Endothelial cell of umbilical vein (primary cell): ENCODE measurements at places on chromosomes 11 and 22. TPM values are rescaled to one million over a fixed set of nuclear protein-coding genes. Genes with fewer than 3 reads are reported as not detected.

The PRR33 gene
- not detected in 2 replicates for polyA plus RNA-seq

The PATE2 gene
- polyA plus RNA-seq: not detected in 2 replicates

The INS gene
- polyA plus RNA-seq: not detected in 2 replicates

The NDUFS8 gene
- 166 and 220 TPM in 2 replicates for polyA plus RNA-seq

The PIH1D2 gene
- 0.49 and 0.51 TPM in 2 replicates for polyA plus RNA-seq

The FAM118A gene
- polyA plus RNA-seq: 19.2 and 25.6 TPM in 2 replicates

The TMEM258 gene
- polyA plus RNA-seq: 534 and 632 TPM in 2 replicates

The SCUBE1 gene
- polyA plus RNA-seq: 0.07 TPM in 1 of 2 replicates, not detected in the other

The YWHAH gene
- 72.2 and 73.6 TPM in 2 replicates for polyA plus RNA-seq

The OR8D1 gene
- polyA plus RNA-seq: not detected in 2 replicates

The HEPHL1 gene
- polyA plus RNA-seq: not detected in 2 replicates

The MMP10 gene
- 3.8 and 4.3 TPM in 2 replicates for polyA plus RNA-seq

The PLAAT5 gene
- polyA plus RNA-seq: not detected in 2 replicates

The KCNA4 gene
- not detected in 2 replicates for polyA plus RNA-seq

The OR5B21 gene
- polyA plus RNA-seq: not detected in 2 replicates

The BDNF gene
- 3.2 and 3.6 TPM in 2 replicates for polyA plus RNA-seq

The GRK3 gene
- 0.56 and 0.68 TPM in 2 replicates for polyA plus RNA-seq

The NXPE1 gene
- not detected in 2 replicates for polyA plus RNA-seq

The NARS2 gene
- polyA plus RNA-seq: 5.3 and 6.9 TPM in 2 replicates

The ELFN2 gene
- 0.33 and 0.41 TPM in 2 replicates for polyA plus RNA-seq

The EFEMP2 gene
- polyA plus RNA-seq: 207 and 259 TPM in 2 replicates

The CHORDC1 gene
- 12.7 and 30.3 TPM in 2 replicates for polyA plus RNA-seq

The ARHGAP32 gene
- polyA plus RNA-seq: 3.4 TPM in 2 replicates

The TRABD gene
- polyA plus RNA-seq: 48.4 and 58.2 TPM in 2 replicates

The ZDHHC13 gene
- 32.4 and 37.4 TPM in 2 replicates for polyA plus RNA-seq

The MFNG gene
- 257 and 379 TPM in 2 replicates for polyA plus RNA-seq

The OR8G5 gene
- not detected in 2 replicates for polyA plus RNA-seq

The GDPD4 gene
- not detected in 2 replicates for polyA plus RNA-seq

The PRDX5 gene
- 647 and 709 TPM in 2 replicates for polyA plus RNA-seq

The NRIP3 gene
- polyA plus RNA-seq: 3.0 and 3.7 TPM in 2 replicates

The SYT8 gene
- polyA plus RNA-seq: not detected in 2 replicates

The CARNS1 gene
- polyA plus RNA-seq: 0.14 and 0.27 TPM in 2 replicates

The SLN gene
- 0.25 TPM in 1 of 2 replicates, not detected in the other for polyA plus RNA-seq

The PISD gene
- polyA plus RNA-seq: 48.5 and 53.4 TPM in 2 replicates

The TMEM191B gene
- polyA plus RNA-seq: 0.33 and 0.35 TPM in 2 replicates

The SYT9 gene
- 0.23 and 0.27 TPM in 2 replicates for polyA plus RNA-seq

The UCP2 gene
- polyA plus RNA-seq: 21.4 and 24.0 TPM in 2 replicates

The SOX6 gene
- 0.14 and 0.32 TPM in 2 replicates for polyA plus RNA-seq

The NEFH gene
- polyA plus RNA-seq: 0.33 and 0.59 TPM in 2 replicates

The FAM180B gene
- polyA plus RNA-seq: not detected in 2 replicates

The OR51E1 gene
- polyA plus RNA-seq: not detected in 2 replicates

The NRXN2 gene
- polyA plus RNA-seq: not detected in 2 replicates

The TPBGL gene
- not detected in 2 replicates for polyA plus RNA-seq

The MACROD1 gene
- polyA plus RNA-seq: 11.0 and 16.9 TPM in 2 replicates

The LSP1 gene
- not detected in 2 replicates for polyA plus RNA-seq

The RASD2 gene
- not detected in 2 replicates for polyA plus RNA-seq

The RFPL2 gene
- polyA plus RNA-seq: not detected in 2 replicates

The ZNF215 gene
- 0.86 and 1.2 TPM in 2 replicates for polyA plus RNA-seq
